NCI-H1048 (cell line): ENCODE measurements at places on chromosomes 5 and 9.

GRCh38 chr9:128552744-128553440, 505 bp downstream of the SPTAN1 start:
- no peak for DNase-seq

DNA sequence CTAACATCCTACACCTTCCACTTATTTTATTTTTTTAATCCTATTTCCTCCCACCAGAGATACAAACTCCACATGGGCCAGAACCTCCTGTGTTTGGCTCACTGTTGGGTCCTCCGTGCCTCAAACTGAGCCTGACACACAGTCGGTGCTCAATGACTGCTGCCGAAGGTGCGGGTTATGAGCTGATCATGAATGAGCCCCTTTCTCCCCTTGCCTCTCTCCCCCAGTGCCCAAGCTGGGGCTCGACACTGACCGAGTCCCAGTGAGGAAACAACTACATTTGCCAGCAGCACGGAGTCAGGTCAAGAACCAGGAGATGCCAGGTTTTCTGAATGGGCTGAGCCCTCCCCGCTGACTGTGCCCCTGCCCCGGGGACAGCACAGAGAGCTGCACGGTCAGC, 45.0 kb downstream of the SARDH start:
- DNase-seq, result no peak

DNA sequence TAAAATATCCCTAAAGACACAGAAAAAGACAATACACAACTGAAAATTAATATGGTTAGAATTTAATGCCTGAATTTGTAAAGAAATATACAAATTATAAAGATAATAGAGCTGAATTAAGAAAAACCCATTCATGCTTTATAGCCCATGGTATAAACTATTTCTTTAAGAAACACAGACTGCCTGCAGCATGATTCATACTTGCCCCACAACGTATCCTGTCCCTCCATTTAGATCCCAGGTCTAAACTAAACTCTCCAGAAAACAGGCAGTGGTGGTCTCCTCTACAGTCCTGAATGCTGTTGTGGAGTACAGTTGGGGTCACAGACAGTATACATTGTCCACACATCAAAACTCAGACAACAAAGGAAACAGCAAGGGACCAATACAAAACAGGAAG, 24.8 kb downstream of the IL6ST start:
- DNase-seq, result no peak

DNA sequence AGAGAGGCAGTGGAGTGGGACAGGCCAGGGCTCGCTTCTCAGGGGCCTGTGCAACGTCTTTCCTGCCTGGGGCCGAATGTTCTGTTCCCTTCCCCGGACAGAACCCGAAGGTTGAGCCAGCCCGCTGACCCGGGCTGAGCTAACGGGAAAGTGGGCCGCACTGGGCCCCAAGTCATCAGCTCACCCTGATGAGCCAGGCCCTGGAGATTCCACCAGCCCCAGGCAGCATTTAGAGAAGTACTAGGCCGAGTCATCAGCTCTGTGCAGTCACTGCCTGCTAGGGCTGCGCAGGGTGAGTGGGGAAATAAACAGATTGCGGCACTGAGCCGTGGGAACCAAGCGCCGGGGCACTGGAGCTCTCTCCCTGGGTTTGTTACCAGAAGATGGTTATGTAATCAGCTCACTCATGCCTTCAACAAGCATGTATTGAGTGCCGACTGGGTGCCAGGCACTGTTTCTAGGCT, 29.1 kb upstream of the DUSP1 start:
- no peak for DNase-seq

DNA sequence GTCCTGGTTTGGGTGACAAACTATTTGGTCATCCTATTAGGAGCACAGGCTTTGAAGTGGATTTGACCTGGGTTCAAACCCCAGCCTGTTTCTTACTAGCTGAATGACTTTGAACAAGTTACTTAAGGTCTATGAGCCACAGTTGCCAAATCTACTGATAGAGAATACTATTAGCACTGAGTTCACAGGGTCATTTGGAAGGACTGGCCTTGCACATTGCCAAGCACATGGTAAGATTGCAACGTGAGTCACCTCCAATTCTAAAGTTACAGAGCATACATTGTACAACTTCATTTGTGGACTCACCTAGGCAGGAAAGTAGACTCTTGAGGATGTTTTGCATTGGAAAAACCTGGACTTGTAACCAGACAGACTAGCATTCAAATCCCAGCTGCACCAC, 38.9 kb downstream of the MFAP3 start:
- DNase-seq, result no peak

GRCh38 chr5:127513408-127513970, 4.0 kb upstream of the PRRC1 start:
- no peak for DNase-seq

- no peak for DNase-seq
Measured at GRCh38 chr9:101566904-101567724, 27.7 kb downstream of the PPP3R2 start.

DNA sequence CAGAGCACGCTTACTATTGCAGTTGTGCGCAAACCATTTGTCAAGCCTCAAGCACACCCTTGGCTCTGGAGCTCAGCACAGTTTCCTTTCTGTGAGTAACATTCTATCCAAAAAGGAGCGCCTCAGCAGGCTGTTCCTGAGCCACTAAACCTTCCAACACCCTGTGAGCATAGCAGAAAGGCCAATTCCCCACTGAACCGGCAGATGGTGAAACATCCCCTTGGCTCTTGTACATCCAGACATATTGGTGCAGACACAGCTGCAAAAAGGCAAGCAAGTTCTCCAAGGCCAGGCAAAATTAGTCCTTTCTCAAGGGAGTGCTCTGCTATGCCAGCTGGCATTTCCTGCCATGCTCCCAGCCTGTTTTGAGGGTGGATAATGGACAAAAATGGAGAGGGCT, 44.1 kb upstream of the CEMIP2 start:
- no peak for DNase-seq

GRCh38 chr9:130929571-130930038, 9.4 kb downstream of the FIBCD1 start:
- no peak for DNase-seq

DNA sequence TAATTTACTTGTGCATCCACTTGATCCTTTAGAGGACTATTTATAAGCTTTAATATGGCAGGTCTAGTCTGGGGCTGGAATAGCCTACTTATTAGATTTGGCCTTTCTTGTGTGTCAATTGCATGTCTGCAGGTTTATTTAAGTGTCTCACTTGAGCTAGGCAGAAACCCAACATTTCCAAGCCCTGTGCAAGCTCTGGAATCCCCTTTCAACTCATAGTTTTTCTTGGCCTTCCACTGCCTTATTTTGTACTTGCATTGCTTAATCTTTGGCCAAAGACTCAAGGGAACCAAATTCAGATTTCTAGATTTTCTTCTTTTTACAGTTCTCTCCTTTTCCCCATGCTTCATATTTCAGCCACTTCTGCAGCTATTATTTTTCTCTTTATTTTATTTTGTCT, 102.4 kb upstream of the RFX3 start:
- DNase-seq, result no peak

DNA sequence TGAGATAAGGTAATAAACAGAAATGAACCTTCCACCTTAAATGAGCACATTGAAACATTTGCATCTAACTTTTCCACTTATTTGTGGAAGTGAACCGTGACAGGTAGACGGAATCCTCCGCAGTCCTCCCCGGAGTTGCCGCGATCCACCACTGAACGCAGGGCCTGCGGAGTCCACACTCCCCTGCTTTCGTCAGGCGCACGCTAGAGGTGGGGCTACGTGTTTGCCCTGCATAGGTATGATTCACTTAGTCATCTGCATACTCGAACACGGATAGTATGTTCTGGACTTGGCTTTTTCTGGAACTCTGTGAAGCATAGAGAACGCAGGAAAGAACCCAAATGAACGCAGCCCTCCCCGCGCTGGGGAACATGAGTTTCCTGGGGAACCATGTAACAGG, 272.8 kb upstream of the IRX4 start:
- no peak for DNase-seq

GRCh38 chr9:97830884-97831829, 21.9 kb upstream of the FOXE1 start:
- no peak for DNase-seq

- DNase-seq, result no peak
Measured at GRCh38 chr5:34657988-34658387, 1.9 kb downstream of the RAI14 start.

DNA sequence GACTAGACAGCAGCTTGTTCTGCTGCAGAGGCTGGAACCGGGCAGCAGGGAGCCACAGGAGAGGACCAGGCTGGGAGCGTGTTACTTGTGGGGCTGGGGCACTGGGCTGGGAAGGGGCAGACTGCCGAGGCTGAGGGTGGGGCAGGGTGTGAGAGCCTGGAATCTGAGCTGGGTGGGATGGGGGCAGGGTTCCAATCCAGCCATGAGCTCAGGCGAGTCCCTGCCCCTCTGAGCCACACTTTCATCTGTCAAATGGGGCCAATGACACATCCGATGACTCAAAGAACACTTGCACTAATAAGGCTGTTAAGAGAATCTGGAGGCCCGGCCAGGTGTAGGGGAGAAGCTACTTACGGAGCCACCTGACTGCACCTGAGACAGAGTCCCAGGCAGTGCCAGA, 18.7 kb upstream of the WDR38 start:
- DNase-seq, result no peak

DNA sequence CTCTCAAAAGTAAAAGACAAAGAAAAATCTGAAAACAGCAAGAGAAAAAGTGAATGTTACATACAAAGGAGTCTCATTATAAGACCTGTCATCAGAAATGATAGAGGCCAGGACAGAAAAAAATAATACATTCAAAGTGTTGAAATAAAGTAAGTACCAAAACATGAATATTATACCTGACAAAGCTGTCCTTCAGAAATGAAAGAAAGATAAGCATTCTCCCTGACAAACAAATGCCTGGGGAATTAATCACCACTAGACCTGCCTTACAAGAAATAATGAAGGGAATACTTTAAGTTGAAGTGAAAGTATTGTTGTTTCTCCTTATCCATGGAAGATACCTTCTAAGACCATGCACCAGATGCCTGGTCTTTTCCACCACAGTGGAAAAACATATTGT, 1605.2 kb upstream of the CDH6 start:
- DNase-seq, result no peak

- no peak for DNase-seq
Measured at GRCh38 chr5:141560151-141560550, 58.6 kb downstream of the DIAPH1 start.

GRCh38 chr9:117354244-117354847, 60.5 kb downstream of the ASTN2 start:
- DNase-seq, result no peak

DNA sequence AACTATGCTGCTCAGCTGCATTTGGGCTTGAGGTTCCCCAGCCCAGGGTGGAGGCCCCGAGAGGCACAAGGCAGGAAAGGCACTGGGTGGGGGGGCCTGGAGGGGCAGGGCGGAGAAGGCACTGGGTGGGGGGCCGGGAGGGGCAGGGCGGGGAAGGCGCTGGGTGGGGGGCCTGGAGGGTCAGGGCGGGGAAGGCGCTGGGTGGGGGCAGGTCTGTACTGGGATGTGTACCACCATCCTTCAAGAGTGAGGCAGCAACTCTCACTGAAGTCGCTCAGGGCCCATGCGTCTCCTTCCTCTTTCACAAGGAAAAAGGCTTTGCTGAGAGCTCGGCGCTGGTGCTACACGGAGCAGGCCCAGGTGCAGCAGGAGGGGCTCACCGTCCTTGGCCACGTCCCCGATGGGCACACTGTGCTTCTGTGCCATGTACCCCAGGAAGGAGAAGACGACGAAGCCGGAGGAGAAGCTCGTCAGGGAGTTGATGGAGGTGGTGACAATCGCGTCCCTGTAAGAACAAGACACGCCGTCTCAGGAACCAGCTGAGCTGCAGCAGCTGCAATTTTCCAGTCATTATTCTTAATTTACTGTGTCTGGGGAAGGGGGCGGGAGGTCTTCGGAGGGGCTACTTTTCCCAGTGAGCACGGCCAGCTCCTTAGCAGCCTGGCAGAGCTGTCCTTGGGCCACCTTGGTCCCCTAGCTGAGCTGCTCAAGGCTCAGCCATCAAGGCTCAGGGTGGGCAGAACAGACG, 30.8 kb downstream of the SLC6A3 start:
- DNase-seq, result no peak

- DNase-seq, result no peak
Measured at GRCh38 chr5:41247135-41247534, 33.8 kb upstream of the C6 start.

DNA sequence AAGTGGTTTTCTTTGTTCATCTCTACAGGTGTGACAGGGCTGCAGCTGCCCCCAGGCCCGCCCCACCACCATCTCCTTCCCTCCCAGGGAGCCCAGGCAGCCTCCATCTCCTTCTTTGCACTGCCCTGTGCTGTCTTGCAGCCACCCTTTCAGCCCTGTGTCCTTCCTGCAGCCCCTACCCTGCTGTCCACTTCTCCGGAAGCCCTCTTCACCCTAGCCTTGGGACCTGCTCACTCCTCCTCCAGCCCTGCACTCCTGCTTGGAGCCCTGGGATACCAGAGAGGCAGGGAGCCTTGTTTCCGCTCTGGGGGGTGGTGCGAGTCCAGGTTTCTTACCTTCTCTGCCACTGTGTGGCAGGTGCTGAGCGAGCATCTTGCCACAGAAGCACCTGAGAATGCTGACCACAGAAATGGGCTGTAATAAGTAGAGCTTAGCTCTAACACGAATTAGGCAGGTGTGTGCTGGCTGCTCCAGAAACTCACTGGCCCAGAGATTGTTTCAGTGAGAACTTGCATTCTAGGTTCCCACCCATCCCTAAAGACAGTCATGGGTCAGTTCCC, 51.3 kb upstream of the GADD45G start:
- DNase-seq, result no peak
